Camera-type eye (tissue), 1 donor: ENCODE measurements at places on chromosomes 12 and 14. TPM values are rescaled to one million over a fixed set of nuclear protein-coding genes. Genes with fewer than 3 reads are reported as not detected.

Gene KRT3
- total RNA-seq = 5.7 TPM

Gene ISCU
- total RNA-seq = 78.6 TPM

Gene SLC7A8
- total RNA-seq = 36.9 TPM

Gene TMEM63C
- 1.6 TPM for total RNA-seq

Gene SUOX
- total RNA-seq = 20.3 TPM

Gene ADAMTS20
- 1.6 TPM for total RNA-seq

Gene KRT86
- total RNA-seq = not detected

Gene SIRT4
- total RNA-seq = 9.5 TPM

Gene ERP27
- 1.3 TPM for total RNA-seq

Gene ETNK1
- total RNA-seq = 106 TPM

Gene DHRS4L2
- total RNA-seq = 7.7 TPM

Gene CDKN3
- total RNA-seq = 12.8 TPM

Gene TMPRSS12
- total RNA-seq = not detected

Gene C1RL
- 16.5 TPM for total RNA-seq

Gene C14orf39
- 8.5 TPM for total RNA-seq

Gene EXOC3L4
- 0.16 TPM for total RNA-seq

Gene C14orf132
- total RNA-seq = 69.9 TPM

Gene TNS2
- 52.0 TPM for total RNA-seq

Gene LMNTD1
- total RNA-seq = not detected

Gene SERPINA1
- total RNA-seq = 6.8 TPM

Gene KCNK13
- total RNA-seq = 1.4 TPM

Gene CLECL1
- total RNA-seq = not detected

Gene GPRC5D
- not detected for total RNA-seq

Gene PHLDA1
- total RNA-seq = 33.6 TPM

Gene TAS2R10
- total RNA-seq = 5.8 TPM

Gene KLRK1
- 1.2 TPM for total RNA-seq

Gene RDH16
- 1.0 TPM for total RNA-seq

Gene FIGNL2
- total RNA-seq = 2.2 TPM

Gene RERG
- 23.4 TPM for total RNA-seq
